ENCODE measurements at places on chromosomes 13 and 19.

GRCh38 chr19:7944177-7944761, 803 bp upstream of the TIMM44 start:
- DNase-seq, result peak; percentile 61

- DNase-seq, result peak; percentile 28
These were observed 117.6 kb downstream of the MIPEP start for GRCh38 chr13:23771552-23771951.

- DNase-seq, result no peak
These were observed at the start of gene CRB3 for GRCh38 chr19:6464070-6464873. Gene CRB3 (plus strand): TSS chr19:6464271. CDS start chr19:6464702, 431 bp downstream.

GRCh38 chr13:113337556-113337955, 26.4 kb downstream of the GRTP1 start:
- no peak for DNase-seq

DNA sequence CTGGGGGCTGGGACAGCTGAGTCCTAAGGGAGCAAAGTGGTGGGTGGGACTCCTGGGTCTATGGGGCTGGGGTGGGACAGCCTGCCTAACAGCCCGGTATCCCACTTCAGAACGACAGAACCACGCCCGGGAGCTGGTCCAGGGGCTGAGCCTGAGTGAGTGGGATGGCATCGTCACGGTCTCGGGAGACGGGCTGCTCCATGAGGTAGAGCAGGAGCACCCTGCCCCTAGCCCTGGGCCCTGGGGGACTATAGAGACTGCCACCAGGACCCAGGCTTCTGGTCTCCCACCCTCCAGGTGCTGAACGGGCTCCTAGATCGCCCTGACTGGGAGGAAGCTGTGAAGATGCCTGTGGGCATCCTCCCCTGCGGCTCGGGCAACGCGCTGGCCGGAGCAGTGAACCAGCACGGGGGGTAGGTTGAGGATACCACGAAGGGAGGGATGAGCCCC, 8.6 kb downstream of the SPHK2 start:
- no peak for DNase-seq

DNA sequence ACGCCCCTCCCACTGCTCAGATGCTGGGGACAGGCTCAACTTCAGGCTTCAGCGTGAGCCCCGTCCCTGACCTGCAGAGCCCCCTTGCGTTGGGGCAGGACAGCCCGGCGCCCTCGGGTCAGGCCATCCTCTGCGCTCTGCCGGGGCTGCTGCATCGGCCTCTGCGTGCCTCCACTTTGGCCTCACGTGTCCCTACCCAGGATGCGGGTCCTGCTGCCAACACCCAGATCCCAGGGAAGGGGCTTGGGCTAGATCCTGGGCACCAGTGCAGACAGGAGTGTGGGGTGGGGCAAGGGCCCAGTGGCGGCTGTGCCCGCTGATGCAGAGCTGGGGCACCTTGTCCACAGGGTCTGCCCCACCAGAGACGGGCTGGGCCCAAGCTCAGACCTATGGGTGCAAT, 13.0 kb downstream of the CBARP start:
- DNase-seq, result no peak

DNA sequence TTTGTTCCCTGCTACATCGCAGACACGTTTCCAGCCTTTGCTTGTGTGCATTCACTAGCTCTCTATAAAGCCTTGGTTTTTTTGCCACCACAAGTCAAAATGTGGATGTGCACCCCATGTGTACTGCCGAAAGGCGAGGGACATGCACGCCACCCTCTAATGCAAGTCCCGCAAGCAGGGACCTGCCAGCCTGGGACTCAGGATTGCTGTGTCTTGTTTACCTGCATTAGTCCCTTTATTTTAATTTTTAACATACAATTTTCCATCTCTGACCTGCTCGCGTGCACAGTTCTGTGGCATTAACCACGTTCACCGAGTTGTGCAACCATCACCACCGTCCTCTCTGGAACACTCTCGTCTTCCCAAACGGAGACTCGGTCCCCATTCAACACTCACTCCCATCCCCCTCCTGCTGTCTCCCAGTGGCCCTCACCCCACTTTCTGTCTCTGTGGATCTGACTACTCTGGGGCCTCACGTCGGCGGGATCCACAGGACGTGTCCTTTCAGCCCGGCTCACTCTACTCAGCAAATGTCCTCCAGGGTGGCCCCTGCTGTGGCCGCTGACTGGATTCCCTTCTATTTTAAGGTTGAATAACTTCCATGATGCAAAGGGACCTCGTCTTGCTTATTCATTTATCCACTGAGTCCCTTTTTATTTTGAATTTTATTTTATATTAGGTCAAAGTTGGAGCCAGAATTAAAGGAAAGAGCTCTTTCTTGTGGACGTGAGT, 58.4 kb downstream of the RASA3 start:
- DNase-seq, result no peak

- DNase-seq, result no peak
These were observed 62.0 kb downstream of the KL start for GRCh38 chr13:33078263-33078662.

DNA sequence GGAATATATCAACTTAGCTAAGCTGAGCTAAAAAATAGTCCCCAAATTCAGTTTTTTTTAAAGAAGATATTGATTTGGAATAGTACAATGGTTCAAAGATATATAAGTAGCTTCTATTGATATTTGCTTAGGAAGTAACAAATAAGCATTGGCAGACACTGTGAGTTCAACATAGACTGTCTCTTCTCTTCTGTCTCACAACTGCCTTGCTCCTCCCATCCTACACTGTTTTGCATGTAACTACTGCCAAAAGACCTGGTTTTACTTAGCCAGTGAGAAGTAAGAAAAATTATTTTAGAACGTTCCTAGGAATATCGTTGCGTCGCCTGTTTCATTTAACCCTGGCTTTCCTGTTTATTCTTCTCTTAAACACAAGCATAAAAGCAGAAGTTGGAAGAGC, 859.0 kb upstream of the SPRY2 start:
- DNase-seq, result no peak

GRCh38 chr13:43269037-43269481, 245.7 kb downstream of the DNAJC15 start:
- no peak for DNase-seq

GRCh38 chr19:43438291-43439031, 23.8 kb downstream of the TEX101 start:
- no peak for DNase-seq

DNA sequence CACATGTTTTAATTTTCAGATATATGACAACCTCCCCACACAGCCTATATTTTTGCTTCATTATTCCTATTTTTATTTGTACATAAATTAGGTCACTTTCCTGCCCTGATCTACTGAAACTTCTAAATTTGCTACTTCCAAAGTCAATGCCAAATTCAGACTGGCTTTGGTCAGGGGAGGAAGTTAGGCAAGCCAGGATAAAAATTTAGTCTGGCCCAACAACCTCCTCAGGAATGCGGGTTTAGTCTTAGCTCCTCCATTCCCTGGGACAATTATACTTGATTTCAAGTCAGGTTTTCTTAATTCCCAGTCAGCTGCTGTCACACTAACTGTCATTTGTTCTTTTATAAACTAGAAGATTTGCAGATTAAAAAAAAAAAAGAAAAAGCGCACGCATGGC, 84.3 kb downstream of the TM9SF2 start:
- no peak for DNase-seq

- DNase-seq, result no peak
These were observed at the start of gene FREM2 for GRCh38 chr13:38686577-38687245. Gene FREM2 (plus strand): TSS chr13:38687077. CDS start chr13:38687345, 268 bp downstream.

DNA sequence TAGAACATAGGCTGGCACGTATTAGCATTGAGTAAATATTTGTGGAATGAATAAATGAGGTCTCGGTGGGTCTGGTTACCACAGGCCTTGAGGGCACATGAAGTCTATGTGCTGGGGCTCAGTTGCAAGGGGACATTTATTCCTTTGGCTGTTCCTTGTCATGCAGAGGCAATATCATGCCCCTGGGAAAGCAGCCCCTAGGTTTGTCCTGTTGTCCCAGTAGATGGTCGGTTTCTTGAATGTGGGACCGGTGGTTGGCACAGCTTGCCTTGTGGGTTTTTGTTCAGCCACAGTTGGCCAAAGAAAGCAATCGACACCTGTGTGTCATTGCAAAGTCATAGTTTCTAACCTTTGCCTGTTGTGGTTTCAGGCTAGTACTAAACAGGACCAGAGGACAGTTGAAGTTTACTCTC, 24.7 kb upstream of the GPR183 start:
- DNase-seq, result no peak

GRCh38 chr13:34748073-34748472, 194.0 kb upstream of the NBEA start:
- no peak for DNase-seq

GRCh38 chr13:112953591-112954487, 15.2 kb upstream of the MCF2L start:
- DNase-seq, result no peak

- no peak for DNase-seq
These were observed 10.5 kb upstream of the OVOL3 start for GRCh38 chr19:36100476-36100875.

GRCh38 chr19:9151367-9151766, 11.2 kb downstream of the ZNF317 start:
- no peak for DNase-seq
